ENCODE measurements at places on chromosomes 1 and 21.

GRCh38 chr21:27475363-27475955 is 508.6 kb upstream of the ADAMTS5 start:
- no peak for DNase-seq

DNA sequence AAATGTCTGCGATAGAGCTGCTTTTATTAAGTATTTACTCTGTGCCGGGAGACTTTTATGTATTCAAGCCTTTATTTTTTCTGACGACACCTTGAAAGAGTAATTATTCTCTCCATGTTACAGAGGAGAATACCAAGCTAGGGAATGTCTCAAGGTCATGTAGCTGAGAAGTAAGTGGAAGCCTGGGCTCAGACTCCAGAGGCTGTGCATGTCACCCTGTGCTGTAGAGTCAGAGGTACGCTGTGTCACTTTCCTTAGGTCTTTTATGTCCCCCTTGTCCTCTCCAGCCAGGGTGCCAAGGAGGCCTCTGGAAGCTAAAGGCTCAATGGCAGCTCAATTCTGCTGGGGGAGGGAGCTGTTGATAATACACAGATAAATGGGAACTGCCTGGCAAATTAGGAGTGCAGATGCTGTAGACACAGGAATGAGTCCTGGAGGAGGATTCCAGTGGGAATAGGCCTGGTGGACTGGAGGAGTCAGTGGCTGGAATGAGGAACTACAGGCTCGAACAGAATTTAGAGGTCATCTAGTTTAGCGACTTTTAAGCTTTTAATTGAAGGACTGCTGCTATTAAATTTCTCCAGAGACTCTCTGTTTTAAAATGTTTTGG is 9.3 kb upstream of the IL19 start:
- DNase-seq = no peak

DNA sequence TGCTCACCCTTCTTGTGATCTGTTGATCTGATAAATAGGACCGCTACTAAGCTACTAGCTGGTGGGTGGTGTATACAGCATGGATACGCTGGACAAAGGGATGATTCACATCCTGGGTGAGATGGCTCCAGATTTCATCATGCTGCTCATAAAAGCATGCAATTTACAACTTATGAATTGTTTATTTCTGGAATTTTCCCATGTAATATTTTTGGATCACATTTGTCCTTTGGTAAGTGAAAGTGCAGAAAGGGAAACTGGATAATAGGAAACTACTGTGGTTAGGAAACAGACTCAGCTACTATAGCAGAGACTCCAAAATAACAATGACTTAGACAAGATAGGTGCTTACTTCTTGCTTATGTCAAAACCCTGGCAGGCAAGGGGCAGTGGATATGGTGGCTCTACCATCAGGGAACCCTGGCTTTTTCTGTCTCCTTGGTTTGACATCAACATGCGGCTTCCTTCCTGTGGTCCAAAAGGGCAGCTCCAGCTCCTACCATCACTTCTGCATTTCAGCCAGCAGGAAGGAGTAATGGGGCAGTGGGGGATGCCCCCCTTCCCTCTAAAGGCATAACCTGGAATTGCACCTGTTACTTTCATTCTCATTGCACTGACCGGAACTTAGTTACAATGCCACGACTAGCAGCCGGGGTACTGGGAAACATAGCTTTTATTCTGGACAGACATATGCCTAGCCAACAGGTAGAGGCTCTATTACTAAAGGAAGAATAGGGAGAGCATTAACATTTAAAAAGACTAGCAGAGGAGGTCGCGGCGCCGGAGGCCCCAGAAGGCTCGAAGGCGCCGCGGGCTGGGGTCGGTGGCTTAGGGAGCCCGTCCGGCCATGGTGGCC is 13.8 kb upstream of the AK2 start:
- DNase-seq = no peak

GRCh38 chr1:244962130-244962529 is 97.8 kb upstream of the HNRNPU start:
- DNase-seq = no peak

DNA sequence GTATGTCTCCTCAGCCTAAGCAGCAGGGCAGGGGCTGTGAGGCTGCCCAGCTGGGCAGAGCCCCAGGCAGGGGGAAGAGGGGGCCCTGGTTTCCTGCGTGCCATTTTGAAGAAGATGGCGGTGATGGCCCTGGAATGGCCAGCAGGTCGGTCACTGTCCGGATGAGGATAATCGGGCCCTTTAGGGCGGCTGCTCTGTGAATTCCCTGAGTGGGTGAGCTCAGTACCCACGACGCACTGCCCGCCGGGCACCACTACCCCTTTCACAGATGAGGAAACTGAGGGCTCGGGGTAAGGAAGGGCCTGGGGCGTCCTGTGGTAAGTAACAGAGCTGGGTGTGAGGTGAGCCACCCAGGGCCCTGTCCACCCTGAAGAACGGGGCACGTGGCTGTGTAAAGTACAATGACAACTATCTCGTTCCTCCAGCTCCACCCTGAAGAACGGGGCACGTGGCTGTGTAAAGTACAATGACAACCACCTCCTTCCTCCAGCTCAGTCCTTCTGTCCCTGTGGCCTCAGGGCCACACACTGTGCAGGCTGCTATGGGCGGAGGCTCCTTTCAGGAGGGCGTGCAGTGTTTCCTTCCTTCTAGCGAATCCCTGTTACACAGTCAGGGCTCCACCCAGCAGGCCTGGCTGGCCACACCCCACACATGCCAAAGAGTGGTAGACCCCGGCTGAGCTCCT is 23.2 kb downstream of the ITGB2 start:
- DNase-seq = no peak

- DNase-seq = no peak
These were observed 28.7 kb upstream of the FAM89A start for GRCh38 chr1:231068762-231069161.

DNA sequence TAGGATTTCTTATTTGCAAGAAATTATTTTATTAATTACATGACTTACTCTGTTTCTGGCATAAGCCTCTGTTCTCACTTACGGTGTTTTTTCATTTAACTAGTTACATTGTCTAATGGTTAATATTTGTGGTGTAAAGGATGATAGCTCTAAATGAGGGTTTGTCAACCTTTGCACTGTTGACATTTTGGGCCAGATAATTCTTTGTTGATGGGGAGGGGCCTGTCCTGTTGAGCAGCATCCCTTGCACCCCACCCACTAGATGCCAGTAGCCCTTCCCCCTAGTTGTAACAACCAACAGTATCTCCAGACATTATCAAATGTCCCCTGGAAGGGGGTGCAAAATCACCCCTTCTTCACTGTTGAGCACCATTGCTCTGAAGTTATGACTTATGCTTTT is 83.6 kb upstream of the SLC44A3 start:
- no peak for DNase-seq

DNA sequence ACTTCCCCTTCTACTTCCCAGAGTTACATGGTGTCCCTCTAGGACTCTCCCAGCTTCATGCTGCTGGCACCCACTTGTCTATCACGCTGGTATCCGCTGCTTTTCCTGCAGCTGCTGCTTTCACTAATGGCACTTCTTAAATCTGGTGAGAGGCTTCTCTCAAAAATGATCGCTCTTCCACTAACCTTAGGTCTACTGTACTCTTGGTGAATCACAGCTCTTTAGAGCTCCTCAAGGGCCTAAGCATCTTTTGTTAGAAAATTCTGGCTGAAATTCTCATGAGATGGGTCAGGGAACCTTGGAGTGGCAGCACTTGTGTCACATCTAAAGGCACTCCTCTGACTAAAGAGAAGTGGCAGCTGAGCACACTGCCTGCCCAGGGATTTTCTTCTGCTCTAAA is 32.1 kb downstream of the ZMYND12 start:
- no peak for DNase-seq

DNA sequence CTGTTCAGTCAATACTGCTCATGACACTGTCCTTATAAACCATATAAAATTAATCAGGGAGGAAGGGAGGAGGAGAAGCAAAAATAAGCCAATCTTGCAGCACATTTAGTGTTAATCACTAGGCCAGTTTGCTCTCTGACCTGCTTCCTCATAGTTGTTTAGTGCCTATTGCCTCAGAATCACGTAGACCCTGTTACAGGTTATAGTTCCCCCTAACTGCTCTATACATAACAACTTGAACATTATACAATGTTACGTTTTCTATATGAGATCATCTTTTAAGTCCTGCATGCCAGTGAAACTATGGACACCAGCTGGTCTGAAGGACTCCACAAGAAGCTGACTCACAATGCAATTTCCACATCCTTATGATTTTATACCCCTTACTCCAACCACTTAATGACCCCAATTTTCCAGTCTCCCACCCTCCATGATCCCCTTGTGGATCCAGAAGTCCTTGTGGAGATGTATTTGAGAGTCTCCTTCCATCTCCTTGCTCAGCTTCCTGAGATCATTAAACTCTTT is 34.9 kb upstream of the TACSTD2 start:
- no peak for DNase-seq

DNA sequence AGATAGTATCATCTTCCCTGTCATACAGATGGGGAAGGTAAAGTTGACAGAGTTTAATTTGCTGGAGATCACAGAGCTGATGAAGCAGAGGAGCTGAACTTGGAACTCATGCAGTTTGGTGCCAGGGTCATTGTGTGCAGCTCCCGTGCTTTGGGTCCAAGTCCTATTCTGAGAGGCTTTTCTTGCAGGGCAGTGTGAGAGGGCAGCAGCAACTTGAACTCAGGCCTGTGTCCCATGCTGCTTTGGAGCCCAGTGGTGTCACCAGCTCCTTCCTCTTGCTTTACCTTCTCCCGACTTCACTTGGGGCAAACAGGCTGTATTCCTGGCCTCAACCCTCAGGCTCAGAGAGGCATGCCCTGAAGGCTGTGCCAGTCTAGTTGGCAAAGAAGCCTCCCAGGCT is 24.7 kb downstream of the INAVA start:
- no peak for DNase-seq

DNA sequence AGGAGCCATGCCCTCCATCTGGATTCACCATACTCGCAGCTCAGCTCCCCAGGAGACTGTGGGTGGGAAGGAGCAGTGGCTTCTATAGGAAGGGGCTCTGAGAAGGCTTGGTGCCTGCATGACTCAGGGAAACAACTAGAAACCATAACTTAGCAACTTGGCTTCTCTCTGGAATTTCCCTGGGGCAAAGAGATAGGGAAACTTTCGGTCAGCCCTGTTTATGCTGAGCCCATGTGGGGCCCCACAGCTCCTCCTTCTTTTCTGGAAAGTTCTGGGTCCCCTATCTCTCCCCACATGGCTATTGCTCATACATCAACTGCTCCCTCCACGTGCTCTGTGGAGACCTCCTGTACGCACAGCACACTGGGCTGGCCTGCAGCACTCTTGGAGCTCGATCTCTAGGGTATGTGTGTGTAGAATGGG is 39.3 kb downstream of the PLEKHA6 start:
- DNase-seq = no peak

GRCh38 chr1:41351262-41352151 is 9.7 kb upstream of the FOXO6 start:
- DNase-seq = no peak

- DNase-seq = no peak
These were observed 78.5 kb upstream of the CDC42BPA start for GRCh38 chr1:227396539-227397353.

GRCh38 chr1:96509951-96510350 is 211.6 kb upstream of the PTBP2 start:
- no peak for DNase-seq

GRCh38 chr1:17640393-17640792 is 100.9 kb downstream of the ARHGEF10L start:
- DNase-seq = no peak
